ENCODE measurements at places on chromosomes 13 and 19.

DNA sequence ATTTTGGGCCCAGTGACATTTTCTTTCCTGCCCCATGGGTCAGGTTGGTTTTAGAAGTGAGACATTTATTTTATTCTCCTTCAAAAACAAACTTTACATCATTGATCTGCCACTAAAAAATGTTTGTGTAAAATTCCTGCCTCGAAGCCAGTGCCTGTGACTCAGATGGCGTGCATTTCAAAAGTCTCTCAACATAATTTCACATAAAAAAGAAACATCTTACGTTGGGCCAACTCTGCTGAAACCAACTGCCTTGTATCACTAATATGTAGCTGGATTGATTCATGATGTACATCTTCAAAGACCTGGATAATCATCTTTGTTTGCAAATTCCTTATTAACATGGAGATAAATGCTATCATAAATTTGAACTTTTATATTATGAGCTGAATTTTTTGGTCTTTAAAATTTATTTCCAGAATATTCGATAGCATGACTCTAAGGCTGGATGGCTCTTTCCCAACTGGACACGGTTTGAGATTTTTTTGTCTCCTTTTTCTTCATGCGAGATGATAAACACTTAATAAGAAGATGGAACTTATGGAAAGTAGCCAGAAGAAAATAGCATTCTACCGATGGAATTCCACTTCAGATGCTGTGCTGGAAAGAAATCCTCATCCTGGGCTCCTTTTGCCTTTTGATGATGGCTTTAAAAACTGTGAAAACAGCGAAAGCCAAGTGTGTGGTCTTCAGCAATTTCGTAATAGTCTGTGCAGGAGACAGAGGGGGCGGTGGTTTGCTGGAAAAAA is 420.5 kb downstream of the FGF9 start:
- DNase-seq = no peak

DNA sequence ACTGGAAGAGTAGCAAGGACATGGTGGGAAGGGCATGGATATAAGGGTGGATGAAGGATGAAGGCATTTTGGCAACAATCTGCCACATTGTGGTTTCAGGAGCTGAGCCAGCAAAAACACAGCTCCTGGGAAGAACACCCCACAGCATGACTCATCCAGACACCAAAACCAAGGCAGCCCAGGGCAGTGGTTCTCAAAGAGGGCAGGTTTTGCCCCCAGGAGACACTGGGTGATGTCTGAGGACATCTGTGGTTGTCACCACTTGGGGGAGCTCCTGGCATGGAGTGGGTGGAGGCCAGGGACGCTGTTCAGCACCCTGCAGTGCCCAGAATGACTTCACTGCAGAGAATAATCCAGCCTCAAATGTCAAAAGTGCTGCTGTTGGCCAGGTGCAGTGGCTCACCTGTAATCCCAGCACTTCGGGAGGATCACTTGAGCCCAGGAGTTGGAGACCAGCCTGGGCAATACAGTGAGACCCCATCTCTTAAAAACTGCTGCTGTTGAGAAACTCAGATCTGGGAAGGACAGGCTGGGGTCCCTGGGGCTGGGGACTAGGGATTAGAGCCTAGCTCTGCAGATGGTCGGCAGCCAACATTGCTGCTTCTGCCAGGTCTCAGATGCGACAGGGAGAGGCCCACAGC is 16.1 kb downstream of the ZFR2 start:
- peak; percentile 35 for DNase-seq

DNA sequence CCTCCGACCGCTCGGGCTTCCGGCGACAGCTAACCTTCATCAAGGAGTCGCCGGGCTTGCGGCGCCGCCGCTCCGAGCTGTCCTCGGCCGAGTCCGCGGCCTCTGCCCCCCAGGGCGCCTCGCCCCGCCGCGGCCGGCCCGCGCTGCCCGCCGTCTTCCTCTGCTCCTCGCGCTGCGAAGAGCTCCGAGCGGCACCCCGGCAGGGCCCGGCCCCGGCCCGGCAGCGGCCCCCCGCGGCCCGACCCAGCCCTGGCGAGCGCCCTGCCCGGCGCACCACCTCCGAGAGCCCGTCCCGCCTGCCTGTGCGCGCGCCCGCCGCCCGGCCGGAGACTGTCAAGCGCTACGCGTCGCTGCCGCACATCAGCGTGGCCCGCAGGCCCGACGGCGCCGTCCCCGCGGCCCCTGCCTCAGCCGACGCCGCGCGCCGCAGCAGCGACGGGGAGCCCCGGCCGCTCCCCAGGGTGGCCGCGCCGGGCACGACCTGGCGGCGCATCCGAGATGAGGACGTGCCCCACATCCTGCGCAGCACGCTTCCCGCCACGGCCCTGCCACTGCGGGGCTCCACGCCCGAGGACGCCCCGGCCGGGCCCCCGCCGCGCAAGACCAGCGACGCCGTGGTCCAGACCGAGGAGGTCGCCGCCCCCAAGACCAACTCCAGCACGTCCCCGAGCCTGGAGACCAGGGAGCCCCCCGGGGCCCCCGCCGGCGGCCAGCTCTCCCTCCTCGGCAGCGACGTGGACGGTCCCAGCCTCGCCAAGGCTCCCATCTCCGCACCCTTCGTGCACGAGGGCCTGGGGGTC is 9.6 kb downstream of the C19orf25 start:
- no peak for DNase-seq

DNA sequence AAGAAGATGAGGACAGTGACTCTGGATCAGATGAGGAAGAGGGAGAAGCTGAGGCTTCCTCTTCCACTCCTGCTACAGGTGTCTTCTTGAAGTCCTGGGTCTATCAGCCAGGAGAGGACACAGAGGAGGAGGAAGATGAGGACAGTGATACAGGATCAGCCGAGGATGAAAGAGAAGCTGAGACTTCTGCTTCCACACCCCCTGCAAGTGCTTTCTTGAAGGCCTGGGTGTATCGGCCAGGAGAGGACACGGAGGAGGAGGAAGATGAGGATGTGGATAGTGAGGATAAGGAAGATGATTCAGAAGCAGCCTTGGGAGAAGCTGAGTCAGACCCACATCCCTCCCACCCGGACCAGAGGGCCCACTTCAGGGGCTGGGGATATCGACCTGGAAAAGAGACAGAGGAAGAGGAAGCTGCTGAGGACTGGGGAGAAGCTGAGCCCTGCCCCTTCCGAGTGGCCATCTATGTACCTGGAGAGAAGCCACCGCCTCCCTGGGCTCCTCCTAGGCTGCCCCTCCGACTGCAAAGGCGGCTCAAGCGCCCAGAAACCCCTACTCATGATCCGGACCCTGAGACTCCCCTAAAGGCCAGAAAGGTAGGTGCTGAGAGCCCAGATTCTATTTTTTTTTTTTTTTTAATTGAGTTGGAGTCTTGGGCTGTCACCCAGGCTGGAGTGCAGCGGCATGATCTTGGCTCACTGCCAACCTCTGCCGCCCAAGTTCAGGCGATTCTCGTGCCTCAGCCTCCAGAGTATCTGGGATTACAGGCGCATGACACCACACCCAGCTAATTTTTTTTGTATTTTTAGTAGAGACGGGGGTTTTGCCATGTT is 2.3 kb downstream of the PPP1R15A start:
- no peak for DNase-seq

GRCh38 chr13:41200126-41200525 is 5.8 kb upstream of the KBTBD7 start:
- no peak for DNase-seq

GRCh38 chr13:99357131-99357596 is 50.0 kb upstream of the GPR183 start:
- no peak for DNase-seq

- no peak for DNase-seq
Measured at GRCh38 chr19:31339411-31339810, 9.8 kb downstream of the TSHZ3 start.

GRCh38 chr19:5339198-5339949 is 1.2 kb downstream of the PTPRS start:
- DNase-seq = no peak

DNA sequence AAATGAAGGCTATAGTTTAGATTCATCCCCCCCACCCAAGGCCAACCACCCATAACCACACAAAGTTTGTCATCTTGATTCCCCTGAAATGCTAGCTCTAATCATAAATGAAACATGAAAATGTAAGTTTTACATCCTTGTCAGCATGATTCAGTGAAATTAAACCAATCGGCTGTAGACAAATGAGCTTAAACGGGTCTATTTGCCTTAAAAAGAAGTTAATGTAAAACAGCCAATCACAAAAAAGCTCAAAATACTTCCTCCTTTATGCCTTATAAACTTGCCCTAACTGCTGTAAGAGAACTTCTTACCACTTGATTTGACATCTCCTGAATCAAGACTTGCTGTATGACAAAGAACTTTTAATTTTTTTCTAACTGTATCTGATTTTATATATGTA is 34.5 kb upstream of the MRI1 start:
- no peak for DNase-seq

DNA sequence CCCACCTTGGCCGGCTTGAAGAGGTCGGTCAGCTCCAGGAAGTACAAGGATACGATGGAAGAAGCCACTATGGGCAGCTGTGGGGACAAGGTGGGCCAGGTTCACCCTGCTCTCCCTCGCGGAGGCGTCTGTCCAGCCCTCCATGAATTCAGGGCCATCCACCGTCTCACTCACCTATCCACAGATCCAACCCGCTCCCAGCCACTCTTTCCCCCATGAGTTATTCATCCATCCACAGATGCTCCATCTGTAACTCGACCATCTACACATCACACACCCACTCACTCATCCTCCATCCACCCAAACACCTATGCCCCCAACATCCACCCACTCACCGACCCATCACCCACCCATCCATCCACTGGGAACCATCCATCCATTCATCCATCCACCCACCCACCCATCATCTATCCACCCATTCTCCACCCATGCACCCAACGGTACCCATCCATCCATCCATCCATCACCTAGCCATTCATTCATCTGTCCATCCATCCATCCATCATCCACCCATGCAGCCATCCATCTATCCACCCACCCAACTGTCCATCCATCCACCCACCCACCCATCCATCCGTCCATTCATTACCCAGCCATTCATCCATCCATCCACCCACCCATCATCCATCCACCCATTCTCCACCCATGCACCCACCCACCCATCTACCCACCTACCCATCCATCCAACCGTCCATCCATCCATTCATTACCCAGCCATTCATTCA is 5.8 kb downstream of the PLPPR3 start:
- no peak for DNase-seq

DNA sequence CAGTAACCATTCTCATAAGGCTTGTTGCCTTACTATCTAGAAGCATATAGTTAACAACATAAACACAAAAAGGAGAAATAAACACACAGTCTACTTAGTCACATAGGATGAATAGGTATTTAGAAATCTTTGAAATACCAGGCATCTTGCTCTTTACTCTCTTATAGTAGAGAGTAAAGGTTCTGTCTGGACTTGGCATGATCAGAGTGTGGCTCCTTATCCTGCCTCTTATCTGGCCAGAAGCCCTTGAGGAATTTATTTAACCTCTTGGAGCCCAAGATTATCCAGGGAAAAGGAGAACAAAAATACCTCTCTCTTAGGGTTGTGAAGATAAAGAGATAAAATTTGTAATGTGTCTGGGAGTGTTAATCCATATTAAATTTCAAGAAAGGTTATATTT is 100.2 kb upstream of the MBNL2 start:
- no peak for DNase-seq

GRCh38 chr13:87810920-87811344 is 139.8 kb downstream of the SLITRK5 start:
- no peak for DNase-seq

GRCh38 chr13:45278096-45278645 is 62.8 kb downstream of the TPT1 start:
- no peak for DNase-seq

DNA sequence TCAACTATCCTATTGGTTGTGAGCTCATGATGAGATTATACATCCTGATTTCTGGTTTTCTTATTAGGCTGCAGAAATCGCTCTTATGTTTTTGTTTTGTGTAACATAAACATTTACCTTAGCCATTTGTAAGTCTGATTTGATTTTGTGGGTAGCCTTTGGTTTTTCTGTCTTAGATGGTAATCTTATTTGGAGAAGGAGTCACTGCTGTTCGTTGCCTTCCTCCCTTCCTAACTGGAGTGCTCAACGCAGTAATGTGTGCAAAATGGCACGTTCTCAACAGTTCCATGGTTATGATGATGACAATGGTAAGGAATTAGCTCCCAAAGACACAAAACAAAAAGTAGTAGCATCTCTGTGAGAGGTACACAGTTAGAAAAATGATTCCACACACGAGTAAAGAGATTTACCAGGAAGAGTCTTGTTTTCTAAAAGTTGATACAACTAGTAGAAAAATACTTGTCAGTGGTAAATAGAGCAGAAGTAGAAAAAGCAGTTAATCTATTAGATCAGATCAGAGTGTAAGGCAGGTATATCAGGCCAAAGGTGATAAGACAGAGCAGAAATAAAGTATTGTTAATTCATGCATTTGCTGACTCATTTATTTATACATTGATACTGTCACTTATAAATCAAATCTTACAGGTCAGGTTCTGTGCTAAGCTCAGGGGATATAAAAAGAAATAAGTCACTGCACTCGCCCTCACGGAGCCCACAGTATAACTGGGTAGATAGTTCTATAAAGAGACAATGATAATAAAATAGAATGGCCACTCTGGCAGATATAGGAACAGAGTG is 270.0 kb downstream of the NALCN start:
- DNase-seq = no peak

DNA sequence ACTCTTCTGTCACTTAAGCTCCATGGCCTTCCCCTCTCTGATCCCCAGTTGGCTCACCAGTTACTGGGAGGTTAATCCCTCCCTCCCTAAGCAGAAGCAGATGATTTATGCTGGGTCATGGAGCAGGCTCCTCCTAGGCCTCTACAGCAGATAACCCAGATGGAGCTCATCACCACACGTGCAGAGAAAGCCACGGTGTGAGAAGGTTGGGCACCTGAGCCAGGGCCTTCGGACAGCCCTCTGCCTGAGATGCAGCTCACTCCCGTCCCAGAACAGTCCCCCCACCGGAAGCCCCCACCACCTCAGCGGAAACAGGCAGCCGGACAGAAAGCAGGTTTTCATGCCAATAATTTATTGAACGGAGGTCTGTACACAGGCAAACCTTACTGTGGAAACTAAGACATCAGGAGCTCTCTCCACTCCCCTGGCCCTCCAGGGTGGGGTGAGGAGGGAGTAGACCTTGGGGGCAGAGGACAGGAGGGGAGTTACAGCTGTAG is 9.8 kb downstream of the ZNF526 start:
- DNase-seq = no peak

DNA sequence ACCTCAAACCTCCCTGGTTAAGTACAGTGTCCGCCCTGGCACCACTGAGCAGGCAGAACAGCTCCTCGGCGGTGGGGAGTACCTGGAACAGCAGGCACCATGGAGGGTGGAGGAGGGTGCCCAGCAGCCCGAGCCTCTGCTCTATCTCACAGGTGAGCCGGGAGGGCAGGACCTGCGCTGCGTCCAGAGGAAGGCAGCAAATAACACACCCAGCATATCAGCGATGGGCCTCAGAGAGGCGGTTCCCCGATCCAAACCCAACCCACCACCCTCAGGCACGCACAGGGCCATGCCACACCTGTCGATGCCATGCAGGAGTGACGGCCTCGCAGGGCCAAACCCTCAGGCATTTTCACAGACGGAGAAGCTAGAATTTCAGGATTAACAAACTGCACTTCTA is 11.8 kb downstream of the PEPD start:
- DNase-seq = no peak

DNA sequence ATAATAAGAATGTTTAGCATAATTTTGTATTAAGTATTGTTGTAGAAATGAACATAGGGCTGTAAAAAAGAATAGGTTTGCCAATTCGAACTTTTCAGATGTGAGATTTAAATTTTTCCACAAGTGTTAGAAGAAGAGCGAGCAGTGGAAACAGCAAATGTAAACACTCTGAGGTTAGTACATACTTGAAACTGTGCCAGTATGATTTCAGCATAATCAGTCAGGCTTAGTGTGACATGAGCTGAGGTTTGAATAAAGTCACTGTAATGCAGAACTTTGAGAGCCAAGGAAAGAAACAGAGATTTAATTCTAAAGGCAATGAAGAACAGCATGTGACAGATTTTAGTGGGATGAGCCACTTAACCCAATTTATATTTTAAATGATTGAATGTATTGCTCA is 2166.4 kb downstream of the PCDH9 start:
- DNase-seq = no peak
